ENCODE measurements at places on chromosomes 3 and 15. TPM values are rescaled to one million over a fixed set of nuclear protein-coding genes. Genes with fewer than 3 reads are reported as not detected.

- H3K4me3 ChIP-seq: peak overlapping the region; percentile 47
- peak; percentile 73 for DNase-seq
- no peaks in the 10 kb centered on the region for H3K36me3 ChIP-seq
- peak overlapping the region; percentile 47 for H3K27ac ChIP-seq
- H3K4me1 ChIP-seq: peaks cover 44% of the 10 kb centered on the region
- H3K27me3 ChIP-seq: no peaks in the 10 kb centered on the region
These were observed 10.0 kb downstream of the GATA2 start for GRCh38 chr3:128482666-128483656.

DNA sequence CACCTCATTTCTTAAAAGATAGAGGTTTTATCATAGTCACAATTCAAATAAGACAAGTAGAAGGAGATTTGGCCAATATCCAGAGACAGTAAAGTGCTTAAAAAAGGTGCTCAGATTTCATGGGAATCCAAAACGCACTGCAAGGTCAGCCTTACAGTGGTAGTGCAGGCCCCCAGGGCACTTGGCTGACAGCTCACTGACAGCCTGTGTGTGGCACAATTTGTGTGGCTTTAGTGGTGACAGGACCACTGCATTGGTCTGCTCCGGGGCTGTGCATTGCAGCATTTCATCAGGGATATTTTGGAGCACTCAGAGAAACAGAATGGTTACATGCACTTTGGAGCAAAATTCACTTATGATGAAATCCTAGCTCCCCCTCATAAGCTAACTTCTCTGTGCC lies 544.3 kb downstream of the NTRK3 start:
- H3K4me3 ChIP-seq: no peak overlapping the region
- no peaks in the 10 kb centered on the region for H3K36me3 ChIP-seq
- no peaks in the 10 kb centered on the region for H3K27me3 ChIP-seq
- H3K27ac ChIP-seq: no peak overlapping the region
- no peak for DNase-seq

- H3K36me3 ChIP-seq: no peaks in the 10 kb centered on the region
- H3K27me3 ChIP-seq: no peaks in the 10 kb centered on the region
- H3K27ac ChIP-seq: no peak overlapping the region
- no peak for DNase-seq
- H3K4me3 ChIP-seq: no peak overlapping the region
- H3K4me1 ChIP-seq: peaks cover 13% of the 10 kb centered on the region
These were observed 7.8 kb downstream of the FBXL22 start for GRCh38 chr15:63605036-63605435.

DNA sequence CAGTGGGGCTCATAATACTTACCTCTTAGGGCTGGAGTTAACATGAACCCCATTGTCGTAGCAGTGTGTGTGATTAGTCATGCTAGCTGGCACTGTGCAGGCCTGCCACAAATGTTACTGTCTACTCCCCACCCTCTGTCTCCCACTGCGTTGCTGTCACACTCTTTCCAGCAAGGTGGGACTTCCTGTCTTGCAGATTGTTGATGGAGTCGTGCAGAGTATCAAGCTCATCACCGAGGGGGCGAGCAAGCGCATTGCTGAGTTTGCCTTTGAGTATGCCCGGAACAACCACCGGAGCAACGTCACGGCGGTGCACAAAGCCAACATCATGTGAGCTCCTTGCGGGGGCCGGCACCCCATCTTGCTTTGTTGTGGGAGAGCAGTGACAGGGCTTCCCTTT lies 12.9 kb downstream of the IDH3A start:
- H3K27ac ChIP-seq: no peak overlapping the region
- H3K4me1 ChIP-seq: 0 out of 2 replicates have a peak, but pooled peaks cover under 1% of the 10 kb centered on the region
- no peak for DNase-seq
- H3K36me3 ChIP-seq: peaks cover 14% of the 10 kb centered on the region

GRCh38 chr3:77189684-77190083 lies 149.8 kb downstream of the ROBO2 start:
- H3K27me3 ChIP-seq: no peaks in the 10 kb centered on the region
- no peak overlapping the region for H3K27ac ChIP-seq
- H3K4me3 ChIP-seq: no peak overlapping the region
- no peak for DNase-seq
- no peaks in the 10 kb centered on the region for H3K36me3 ChIP-seq
- H3K4me1 ChIP-seq: no peaks in the 10 kb centered on the region

- DNase-seq: no peak
- H3K27ac ChIP-seq: 0 out of 2 replicates have a peak within 1 kb of the TSS, but pooled peaks have one; percentile 29
- no peaks in the 10 kb centered on the region for H3K27me3 ChIP-seq
These were observed at the start of gene SHISA5 for GRCh38 chr3:48504051-48504946. Gene SHISA5, minus strand, starts transcription at chr3:48504174. Its CDS starts 80 bp downstream, at chr3:48504094.

DNA sequence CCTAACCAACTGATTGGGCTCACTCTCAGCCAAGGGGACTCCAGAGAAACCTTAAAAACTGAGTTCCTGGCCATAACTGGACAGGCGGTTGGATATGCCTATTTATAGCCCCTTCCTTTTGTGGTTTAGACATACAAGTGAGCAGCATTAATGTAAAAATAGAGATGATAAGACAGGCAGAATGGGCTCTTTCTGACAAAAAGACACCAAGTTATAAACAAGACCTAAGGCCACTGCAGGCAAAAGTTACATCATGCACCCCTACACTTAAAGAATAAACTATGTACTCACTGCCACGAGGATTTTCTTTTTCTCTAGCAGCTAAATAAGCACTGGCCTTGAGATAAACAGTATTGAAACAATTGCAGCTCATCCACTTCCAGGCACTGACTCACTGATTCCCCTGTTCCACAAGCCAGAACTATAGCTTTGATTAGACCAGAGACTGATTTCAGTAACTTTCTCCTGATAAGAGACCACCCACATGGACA lies 30.1 kb downstream of the SUCNR1 start:
- H3K4me3 ChIP-seq: no peak overlapping the region
- no peaks in the 10 kb centered on the region for H3K27me3 ChIP-seq
- no peak overlapping the region for H3K27ac ChIP-seq
- DNase-seq: no peak
- no peaks in the 10 kb centered on the region for H3K36me3 ChIP-seq
- no peaks in the 10 kb centered on the region for H3K4me1 ChIP-seq

- no peak for DNase-seq
- no peaks in the 10 kb centered on the region for H3K27me3 ChIP-seq
- H3K4me3 ChIP-seq: no peak overlapping the region
- no peak overlapping the region for H3K27ac ChIP-seq
These were observed 16.9 kb downstream of the TCAIM start for GRCh38 chr3:44355362-44356033.

DNA sequence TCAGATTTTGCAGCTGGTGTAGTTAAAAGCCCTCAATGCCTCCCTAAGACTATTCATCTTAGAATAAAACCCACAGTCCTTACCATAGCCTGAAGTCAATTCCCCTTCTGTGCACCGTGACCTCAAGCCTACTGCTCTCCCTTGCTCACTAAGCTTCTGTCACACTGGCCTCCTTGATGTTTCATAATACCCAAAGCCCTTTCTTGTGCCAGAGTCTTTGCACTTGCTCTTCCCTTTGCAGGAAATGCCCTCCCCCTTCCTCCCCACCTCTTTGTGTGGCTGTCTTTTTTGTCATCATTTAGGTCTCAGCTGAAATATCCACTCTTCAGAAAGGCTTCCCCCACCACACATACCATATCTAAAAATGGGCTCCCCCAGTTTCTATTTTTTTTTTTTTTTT lies 4.2 kb upstream of the PLEKHO2 start:
- DNase-seq: no peak
- H3K36me3 ChIP-seq: no peaks in the 10 kb centered on the region
- no peaks in the 10 kb centered on the region for H3K27me3 ChIP-seq
- H3K4me1 ChIP-seq: no peaks in the 10 kb centered on the region

- no peak for DNase-seq
- H3K27me3 ChIP-seq: no peaks in the 10 kb centered on the region
- no peaks in the 10 kb centered on the region for H3K4me1 ChIP-seq
- no peak overlapping the region for H3K4me3 ChIP-seq
- H3K27ac ChIP-seq: no peak overlapping the region
These were observed 162.5 kb downstream of the FMN1 start for GRCh38 chr15:33032053-33032452.

GRCh38 chr3:7504886-7505775 lies 644.2 kb downstream of the GRM7 start:
- no peaks in the 10 kb centered on the region for H3K4me1 ChIP-seq
- no peaks in the 10 kb centered on the region for H3K36me3 ChIP-seq
- peak; percentile 40 for DNase-seq
- H3K4me3 ChIP-seq: no peak overlapping the region
- peak overlapping the region; percentile 36 for H3K27ac ChIP-seq

- H3K4me3 ChIP-seq: no peak overlapping the region
- no peak for DNase-seq
- no peaks in the 10 kb centered on the region for H3K4me1 ChIP-seq
These were observed 131.1 kb upstream of the NSMCE3 start for GRCh38 chr15:29400701-29401100.

DNA sequence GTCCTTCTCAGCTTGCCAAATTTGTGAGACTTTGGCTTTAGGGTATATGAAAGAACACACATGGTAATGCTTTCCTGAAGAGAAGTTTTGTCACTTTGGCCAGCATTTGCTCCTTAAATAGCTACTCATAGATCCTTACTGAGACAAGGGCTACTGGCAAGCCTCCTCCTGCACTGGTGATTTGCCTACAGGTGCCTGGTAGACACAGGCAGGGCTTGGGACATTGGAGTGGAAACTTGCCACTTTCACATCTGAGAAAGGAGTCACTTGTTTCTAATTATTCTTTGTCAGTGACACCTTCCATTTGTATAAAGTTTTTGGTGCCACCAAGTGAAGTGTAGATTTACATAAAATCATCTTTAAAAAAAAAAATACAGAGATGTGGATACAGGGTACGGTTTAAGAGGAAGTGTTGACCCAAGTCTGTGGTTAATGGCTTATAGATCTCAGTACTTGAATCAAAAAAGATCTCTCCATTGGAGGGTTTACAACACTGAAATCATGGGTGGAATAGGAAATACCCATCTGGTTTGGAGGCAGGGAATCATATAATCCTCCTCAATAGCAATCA lies 132.8 kb upstream of the GADL1 start:
- no peak overlapping the region for H3K4me3 ChIP-seq
- DNase-seq: no peak

DNA sequence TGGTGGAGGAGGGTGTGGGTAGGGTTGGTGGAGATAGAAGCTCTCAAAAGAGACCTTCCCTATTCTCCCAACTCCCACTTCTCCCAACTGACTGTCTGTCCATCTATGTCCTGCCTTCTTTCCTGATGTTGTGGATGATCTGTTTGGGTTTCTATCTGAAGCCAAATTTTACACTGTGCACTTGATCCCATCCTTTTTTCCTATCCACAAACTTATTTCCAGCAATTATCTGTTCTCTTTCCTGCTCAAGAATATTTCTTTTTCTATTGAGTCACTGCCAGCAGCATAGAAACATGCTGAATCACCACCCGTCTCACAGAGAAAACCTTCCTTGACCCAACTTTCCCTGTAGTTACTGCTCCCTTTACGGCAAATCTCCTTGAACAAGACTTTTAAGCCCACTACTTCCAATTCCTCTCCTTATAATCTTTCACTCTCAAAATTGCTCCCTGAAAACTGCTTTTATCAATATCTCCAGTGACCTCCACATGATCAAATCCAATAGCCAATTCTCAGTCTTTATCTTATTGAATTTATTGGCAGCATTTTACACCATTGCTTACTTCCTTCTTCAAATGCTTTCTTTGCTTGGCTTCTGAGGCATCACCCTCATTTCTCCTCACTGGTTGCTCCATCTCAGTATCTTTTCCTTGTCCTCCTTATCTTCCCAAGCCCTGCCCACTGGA lies 141.2 kb upstream of the SLC7A14 start:
- H3K27ac ChIP-seq: peak overlapping the region; percentile 81
- peak; percentile 43 for DNase-seq
- no peaks in the 10 kb centered on the region for H3K36me3 ChIP-seq

GRCh38 chr3:98243843-98244242 lies 20.2 kb upstream of the OR5H6 start:
- DNase-seq: no peak
- H3K27ac ChIP-seq: no peak overlapping the region
- no peaks in the 10 kb centered on the region for H3K36me3 ChIP-seq
- no peak overlapping the region for H3K4me3 ChIP-seq

DNA sequence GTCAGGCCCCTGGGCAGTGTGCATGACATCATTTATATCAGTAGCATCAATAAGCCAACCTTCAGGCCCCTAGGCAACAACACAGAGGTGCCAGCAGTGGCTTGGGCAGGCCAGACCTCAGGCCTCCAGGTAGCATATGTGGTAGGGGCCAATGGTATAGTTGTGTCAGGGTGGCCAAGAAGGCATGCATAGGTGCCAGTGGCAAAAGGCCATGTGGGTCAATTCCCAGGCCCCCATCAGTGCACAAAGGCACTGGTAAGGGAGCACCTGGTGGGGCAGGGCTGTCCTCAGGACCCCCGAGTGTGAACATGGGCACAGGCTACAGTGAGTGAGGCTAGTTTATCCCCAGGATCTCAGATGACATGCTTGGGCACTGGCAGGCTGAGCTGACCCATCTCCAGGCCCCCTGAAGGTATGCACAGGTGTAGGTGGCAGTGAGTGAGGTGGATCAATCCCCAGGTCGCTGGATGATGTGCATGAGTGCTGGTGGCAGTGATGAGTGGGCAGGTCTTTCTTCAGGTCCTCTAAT lies 244.1 kb upstream of the ZNF385D start:
- no peak overlapping the region for H3K27ac ChIP-seq
- no peak for DNase-seq
- no peaks in the 10 kb centered on the region for H3K4me1 ChIP-seq
- no peak overlapping the region for H3K4me3 ChIP-seq

DNA sequence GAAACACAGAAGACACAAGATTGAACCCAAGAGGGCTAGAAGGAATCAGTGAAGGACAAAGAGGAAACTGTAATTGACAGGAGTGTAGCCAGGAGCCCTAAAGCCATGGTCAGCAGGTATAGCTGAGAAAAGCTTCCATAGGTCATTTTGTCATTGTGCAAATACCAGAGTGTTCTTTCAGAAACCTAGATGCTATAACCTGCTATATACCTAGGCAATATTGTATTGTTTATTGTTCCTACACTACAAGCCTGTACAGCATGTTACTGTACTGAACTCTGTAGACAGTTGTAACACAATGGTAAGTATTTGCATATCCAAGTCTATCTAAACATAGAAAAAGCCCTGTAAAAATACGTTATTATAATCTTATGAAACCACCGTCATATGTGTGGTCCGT lies 119.3 kb upstream of the LRRFIP2 start:
- peaks cover 40% of the 10 kb centered on the region for H3K36me3 ChIP-seq
- no peak for DNase-seq
- H3K27me3 ChIP-seq: no peaks in the 10 kb centered on the region

The SNRK gene
- total RNA-seq: 14.4 TPM

The CHRD gene
- not detected for total RNA-seq

The GASK1A gene
- not detected for total RNA-seq

The EFCC1 gene
- total RNA-seq: 0.24 TPM

The C2CD4B gene
- total RNA-seq: not detected

The REC114 gene
- not detected for total RNA-seq

The CATSPER2 gene
- 8.0 TPM for total RNA-seq

All from PC-9 (cell line).